ENCODE measurements at places on chromosomes 11 and 22. TPM values are rescaled to one million over a fixed set of nuclear protein-coding genes. Genes with fewer than 3 reads are reported as not detected.

TYR gene
- not detected for total RNA-seq

CSNK2A3 gene
- 5.5 TPM for total RNA-seq

ATM gene
- total RNA-seq = 176 TPM

CHKA gene
- total RNA-seq = 32.8 TPM

AQP11 gene
- 5.9 TPM for total RNA-seq

SRRD gene
- total RNA-seq = 19.5 TPM

SLC22A6 gene
- total RNA-seq = 8.4 TPM
